ENCODE measurements at places on chromosomes 1 and 21. TPM values are rescaled to one million over a fixed set of nuclear protein-coding genes. Genes with fewer than 3 reads are reported as not detected.

DNA sequence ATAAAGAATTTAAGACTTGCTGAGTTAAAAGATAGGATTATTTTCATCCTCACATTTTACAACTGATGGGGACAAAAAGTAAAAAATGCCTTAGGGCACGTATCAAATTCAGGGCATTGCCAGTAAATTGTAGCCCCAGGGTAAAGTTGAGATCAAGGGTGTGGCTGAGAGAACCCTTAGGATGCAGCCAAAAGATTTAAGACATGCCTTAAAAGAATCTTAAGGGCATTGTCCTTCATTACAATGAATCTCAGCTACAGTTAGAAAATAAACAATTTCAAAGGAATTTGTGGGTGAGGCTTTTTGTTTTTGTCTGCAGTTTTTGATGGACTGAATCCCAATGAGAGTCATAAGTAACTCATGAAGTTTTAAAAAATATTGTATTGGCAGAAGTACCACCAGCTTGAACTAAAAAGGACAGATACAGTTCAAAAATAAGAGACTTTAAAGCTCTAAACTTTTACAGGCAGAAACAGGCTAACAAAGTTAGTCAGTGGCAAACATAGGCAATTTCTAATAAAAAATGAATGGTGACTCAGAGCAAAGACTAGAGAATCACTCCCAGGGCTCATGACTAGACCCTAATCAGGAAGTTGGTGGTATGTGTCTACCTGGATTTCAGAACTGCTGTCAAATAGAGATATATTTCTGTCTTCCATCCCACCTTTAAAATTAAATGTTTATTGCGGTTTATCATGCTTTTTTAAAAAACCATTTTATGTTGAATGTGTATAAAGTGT is 165.1 kb upstream of the SNX7 start:
- H3K4me3 ChIP-seq = no peak overlapping the region
- no peaks in the 10 kb centered on the region for H3K4me1 ChIP-seq
- no peaks in the 10 kb centered on the region for H3K36me3 ChIP-seq
- no peak for DNase-seq

Gene REG4
- 2.5 TPM for total RNA-seq

- H3K27me3 ChIP-seq = no peaks in the 10 kb centered on the region
- no peak for DNase-seq
- H3K27ac ChIP-seq = no peak overlapping the region
- H3K4me1 ChIP-seq = no peaks in the 10 kb centered on the region
Observed at GRCh38 chr1:81020506-81020905, 780.2 kb upstream of the ADGRL2 start.

- peaks cover 62% of the 10 kb centered on the region for H3K27me3 ChIP-seq
- no peak for DNase-seq
- H3K27ac ChIP-seq = no peak overlapping the region
- H3K4me1 ChIP-seq = no peaks in the 10 kb centered on the region
Observed at GRCh38 chr1:22711591-22712501, 1.2 kb downstream of the EPHB2 start.

DNA sequence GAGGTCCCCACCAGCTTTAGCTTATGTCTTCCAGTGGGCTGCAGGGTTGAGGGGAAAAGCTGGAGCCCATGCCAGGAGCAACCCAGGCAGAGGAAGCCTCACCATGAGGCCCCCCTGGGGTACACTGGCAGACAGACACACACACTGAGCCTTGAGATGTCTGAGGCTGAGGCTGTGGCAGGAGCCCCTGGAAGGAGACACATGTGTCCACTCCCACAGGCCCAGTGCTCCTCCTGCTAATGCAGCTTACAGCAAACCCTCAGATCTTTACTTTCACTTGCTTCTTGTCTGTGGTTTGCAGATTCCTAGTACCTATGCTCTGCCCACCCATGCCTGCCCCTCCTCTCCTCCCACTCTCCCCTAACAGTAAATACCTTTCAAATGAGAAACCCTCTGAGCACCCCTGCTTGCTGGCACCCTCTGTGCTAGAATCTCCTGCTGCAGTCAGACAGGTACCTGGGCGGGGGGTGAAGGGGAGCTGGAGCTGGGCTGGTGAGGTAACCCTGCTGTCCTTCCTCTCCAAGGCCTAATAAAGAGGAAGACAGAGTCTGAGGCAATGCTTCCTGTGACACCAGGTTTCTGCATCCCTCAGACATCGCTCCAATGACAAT is 63.4 kb upstream of the NEK2 start:
- peaks cover 35% of the 10 kb centered on the region for H3K4me1 ChIP-seq
- H3K4me3 ChIP-seq = peak overlapping the region; percentile 10
- H3K36me3 ChIP-seq = no peaks in the 10 kb centered on the region
- H3K27ac ChIP-seq = peak overlapping the region; percentile 14

DNA sequence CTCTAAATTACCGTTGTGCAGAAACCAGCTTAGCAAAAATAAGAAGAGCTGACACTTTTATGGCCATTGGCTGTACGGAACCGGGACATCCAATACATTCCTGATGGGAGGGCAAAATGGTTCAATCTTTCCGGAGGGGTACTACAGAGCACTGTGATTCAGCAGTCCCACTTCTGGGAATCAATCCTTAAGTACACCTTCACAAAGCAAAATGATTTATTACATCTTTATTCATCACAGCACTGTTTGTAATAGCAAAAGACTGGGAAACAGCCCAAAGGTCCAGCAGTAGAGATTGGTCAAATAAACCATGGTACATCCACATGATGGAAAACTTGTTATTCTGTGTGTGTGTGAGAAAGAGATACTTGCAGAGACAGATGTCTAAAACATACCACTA is 9.7 kb downstream of the GNG12 start:
- H3K27ac ChIP-seq = no peak overlapping the region
- no peaks in the 10 kb centered on the region for H3K36me3 ChIP-seq
- H3K27me3 ChIP-seq = no peaks in the 10 kb centered on the region
- H3K4me3 ChIP-seq = no peak overlapping the region
- no peak for DNase-seq

DNA sequence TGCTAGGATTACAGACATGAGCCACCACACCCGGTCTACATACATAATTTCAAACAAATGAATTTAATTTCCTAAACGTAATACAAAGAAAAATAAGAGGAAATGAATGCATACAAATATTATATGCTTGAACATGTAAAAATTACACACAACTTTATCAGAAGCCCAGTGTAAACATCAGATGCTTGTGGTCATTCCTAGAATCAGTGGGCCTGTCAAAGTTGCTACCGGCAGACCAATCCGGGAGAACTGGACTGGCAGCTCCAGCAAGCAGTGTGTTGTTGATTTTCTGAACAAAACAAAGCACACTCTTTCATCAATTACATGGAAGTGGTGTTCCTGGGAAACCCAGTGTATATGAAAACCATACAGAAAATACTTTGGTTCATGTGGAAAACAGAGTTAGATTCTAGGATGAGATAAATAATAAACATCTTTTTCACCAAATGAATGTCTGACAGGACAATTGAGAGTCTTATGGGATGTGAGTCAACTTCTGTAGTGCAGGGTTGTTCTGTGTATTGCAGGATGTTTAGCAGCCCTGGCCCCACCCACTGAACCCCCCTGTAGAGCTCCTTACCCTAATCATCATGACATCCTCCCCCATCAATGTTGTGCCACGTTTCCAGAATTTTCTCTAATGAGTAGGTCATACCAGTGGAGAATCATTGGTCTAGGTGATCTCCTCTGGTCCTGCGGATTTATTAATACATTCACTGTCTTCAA is 33.8 kb downstream of the MFSD2A start:
- H3K4me3 ChIP-seq = no peak overlapping the region
- no peaks in the 10 kb centered on the region for H3K4me1 ChIP-seq
- no peaks in the 10 kb centered on the region for H3K27me3 ChIP-seq

DNA sequence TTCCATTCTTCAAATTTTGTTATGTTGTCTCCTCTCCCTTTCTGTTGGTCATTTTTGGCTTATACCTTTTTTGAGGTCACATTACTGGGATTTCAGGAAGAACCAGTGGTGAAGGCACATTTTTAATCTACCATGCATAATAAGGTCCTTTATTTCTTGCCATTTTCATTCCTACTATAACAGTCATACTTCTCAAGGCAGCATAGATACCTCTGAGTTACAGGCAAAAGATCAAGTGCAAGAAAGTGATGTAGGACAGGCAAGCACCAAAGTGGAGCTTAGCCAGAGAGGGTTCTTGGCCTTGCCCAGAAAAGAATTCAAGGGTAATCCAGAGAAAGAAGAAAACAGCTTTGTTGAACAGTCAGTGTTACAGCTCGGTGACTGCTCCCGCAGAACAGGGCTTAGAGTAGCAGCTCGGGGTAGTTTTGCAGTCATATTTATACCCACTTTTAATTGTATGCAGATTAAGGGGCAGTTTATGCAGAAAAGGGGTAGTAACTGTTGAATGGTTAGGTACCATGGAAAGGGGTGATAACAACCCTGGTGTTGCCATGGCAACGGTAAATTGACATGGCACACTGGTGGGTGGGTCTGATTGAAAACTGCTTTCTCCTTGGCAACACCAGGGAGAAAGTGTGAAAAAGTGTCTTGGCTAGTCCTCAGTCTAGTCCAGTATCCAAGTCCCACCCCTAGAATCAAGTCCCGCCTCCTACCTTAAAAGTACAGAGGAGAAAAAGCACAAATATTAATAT is 39.6 kb upstream of the DOCK7 start:
- no peak for DNase-seq
- no peaks in the 10 kb centered on the region for H3K4me1 ChIP-seq
- H3K27ac ChIP-seq = no peak overlapping the region
- H3K36me3 ChIP-seq = no peaks in the 10 kb centered on the region
